IPS DF 19.7 (cell line): ENCODE measurements at places on chromosomes 16 and 17.

GRCh38 chr16:86901483-86901882 is 323.1 kb downstream of the FOXL1 start:
- DNase-seq = no peak

DNA sequence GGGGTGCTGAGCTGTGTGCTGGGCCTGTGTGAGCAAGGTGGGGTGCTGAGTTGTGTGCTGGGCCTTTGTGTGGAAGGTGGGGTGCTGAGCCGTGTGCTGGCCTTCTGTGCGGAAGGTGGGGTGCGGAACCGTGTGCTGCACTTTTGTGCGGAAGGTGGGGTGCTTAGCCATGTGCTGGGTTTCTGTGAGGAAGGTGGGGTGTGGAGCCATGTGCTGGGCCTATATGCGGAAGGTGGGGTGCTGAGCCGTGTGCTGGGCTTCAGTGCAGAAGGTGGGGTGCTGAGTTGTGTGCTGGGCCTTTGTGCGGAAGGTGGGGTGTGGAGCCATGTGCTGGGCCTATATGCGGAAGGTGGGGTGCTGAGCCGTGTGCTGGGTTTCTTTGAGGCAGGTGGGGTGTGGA is 555.4 kb upstream of the EEF2KMT start:
- DNase-seq = no peak

- no peak for DNase-seq
Observed at GRCh38 chr17:50055055-50055425, 870 bp upstream of the ITGA3 start.

- no peak for DNase-seq
Observed at GRCh38 chr17:3222505-3222904, 15.0 kb downstream of the OR1A1 start.

DNA sequence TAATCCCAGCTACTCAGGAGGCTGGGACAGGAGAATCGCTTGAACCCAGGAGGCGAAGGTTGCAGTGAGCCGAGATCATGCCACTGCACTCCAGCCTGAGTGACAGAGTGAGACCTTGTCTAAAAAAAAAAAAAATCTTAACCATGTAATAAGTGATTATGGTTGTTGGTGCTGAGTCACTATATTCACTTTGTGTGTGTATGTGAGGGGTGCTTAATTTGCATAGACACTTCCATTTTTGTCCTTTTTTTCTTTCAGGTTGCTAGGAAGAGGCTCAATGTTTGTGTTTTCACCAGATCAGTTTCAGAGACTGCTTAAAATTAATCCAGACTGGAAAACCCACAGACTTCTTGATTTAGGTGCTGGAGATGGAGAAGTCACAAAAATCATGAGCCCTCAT is 18.2 kb downstream of the METTL9 start:
- DNase-seq = no peak

GRCh38 chr16:73546341-73546845 is 498.5 kb upstream of the ZFHX3 start:
- DNase-seq = no peak

GRCh38 chr17:58262149-58262548 is 18.6 kb downstream of the MPO start:
- no peak for DNase-seq

DNA sequence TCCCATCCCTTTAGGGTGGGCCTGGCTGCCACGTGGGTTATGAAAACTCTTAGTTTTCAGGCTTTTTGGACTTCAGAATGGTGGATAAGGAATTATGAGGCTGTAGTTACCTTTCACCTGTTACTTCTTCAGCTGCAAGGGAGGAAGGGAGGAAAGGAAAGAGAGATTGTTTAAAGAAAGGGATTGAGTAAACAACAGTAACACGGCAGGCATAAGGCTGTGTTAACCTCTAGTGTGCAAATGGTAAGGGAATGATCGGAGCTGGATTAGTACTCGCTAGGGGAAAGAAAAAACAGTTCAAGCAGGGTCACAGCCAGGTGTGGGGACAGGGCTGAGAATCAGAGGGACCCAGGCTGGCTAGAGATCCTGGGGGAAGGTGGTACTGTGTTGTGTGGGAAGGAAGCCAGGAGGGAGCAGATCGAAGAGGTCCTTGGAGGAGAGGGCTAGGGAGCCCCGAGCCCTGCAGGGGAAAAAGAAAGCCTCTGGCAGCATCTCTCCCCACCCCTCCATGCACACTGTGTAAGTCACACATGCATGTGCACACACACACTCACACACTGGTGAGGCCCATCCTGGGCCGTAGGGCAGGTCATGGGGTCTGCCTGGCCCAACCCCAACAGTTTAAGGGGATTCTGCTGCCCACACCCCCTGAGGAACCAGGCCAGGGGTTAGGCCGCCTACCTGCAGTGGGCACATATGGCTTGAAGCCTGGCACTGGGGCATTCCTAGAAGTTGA is 49.7 kb downstream of the SNX20 start:
- no peak for DNase-seq

- no peak for DNase-seq
Observed at GRCh38 chr16:23852794-23853562, 17.2 kb downstream of the PRKCB start.

DNA sequence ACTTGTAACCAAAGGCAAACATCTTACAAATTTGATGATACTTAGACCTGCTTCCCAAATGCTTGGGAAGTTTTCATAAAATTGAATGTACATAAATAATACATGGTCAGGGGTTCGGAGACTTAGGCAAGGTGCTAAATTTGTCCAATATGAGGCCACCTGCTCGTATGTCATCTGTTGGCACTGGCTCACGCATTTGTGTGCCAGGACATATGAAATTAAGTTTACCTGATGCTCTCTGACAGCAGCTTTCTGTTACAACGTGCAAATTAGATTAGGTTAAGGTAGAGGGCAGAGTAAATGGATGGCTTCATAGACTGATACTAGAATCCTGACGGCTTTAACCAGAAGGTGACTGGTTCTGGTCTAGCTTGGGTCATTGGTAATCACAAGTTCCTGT is 970.3 kb upstream of the RBFOX1 start:
- no peak for DNase-seq

- no peak for DNase-seq
Observed at GRCh38 chr17:4948931-4949320, 596 bp upstream of the PFN1 start.

DNA sequence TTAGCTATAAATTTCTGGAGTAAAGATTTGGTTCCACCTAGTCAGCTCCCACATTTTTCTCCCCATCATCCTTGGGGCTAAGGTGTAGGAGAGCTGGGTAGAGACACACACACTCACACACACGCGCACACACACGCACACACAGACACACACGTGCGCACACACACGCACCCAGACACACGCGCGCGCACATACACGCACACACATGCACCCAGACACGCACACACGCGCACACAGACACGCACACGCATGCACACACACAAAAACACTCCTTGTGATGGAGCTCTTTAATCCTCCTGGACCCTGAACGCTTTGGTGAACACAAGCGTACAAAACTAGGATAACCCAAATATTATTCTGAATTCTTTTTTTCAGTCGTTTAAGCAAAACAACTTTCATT is 253.6 kb downstream of the C16orf95 start:
- DNase-seq = no peak

DNA sequence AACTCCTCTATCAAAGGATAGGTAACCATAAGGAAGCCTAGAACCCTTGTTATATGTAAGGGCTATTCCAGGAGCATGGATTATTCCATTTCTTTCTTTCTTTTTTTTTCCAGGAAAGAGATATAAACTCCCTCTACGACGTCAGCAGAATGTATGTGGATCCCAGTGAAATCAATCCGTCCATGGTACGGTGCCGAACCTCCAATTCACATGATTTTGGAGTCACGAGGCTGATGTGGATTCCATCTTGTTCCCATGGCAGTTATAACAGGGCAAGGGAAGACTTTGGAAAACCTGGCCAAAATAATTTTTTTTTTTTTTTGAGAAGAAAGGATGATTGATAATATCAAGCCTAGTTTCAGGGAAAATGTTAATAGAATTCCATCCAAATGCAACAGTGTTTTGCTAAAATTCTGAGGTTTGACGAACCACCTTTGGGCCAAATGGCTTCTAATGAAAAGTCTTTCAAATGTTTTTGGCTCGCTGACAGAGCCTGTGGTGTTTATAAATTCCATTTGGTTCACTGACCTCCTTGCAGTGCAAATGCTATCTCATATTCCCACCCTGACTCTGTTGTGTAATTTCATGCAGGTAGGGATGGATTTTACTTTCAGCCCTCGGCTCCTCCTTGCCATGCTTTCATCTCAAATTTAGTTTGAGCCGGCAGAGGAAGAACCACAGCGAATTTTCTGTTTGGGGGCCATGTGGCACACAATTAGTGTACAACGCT is 90.0 kb downstream of the SDR42E1 start:
- DNase-seq = no peak

GRCh38 chr17:79808763-79809529 is 12.1 kb upstream of the CBX8 start:
- DNase-seq = no peak

DNA sequence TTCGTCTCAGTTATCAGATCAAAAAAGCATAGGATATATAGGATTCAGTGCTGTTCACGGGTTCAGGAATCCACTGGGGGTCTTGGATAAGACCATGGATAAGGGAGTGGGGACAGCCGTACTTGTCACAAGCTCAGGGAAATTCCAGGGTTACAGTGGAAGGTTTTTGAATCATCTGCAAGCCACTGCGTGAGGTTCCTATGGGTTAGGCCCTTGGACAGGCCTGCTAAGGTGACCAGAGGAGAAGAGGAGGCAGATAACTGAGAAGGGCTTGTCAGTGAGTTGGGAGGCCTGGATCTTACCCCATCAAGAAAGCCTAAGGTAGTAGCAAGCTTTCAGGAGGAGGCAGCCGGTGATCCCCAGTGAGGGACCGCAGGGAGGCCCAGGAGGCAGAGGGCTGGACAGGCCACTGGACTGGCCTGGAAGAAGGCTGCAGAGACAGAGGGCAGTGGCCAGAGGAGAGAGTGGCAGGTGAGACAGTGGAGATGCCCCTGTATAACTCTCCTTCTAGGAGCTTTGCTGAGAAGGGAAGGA is 27.3 kb downstream of the NGFR start:
- no peak for DNase-seq

GRCh38 chr17:74749279-74750038 is 1.0 kb downstream of the NHERF1 start:
- DNase-seq = no peak

- no peak for DNase-seq
Observed at GRCh38 chr17:63447471-63448009, 1.4 kb upstream of the CYB561 start.

DNA sequence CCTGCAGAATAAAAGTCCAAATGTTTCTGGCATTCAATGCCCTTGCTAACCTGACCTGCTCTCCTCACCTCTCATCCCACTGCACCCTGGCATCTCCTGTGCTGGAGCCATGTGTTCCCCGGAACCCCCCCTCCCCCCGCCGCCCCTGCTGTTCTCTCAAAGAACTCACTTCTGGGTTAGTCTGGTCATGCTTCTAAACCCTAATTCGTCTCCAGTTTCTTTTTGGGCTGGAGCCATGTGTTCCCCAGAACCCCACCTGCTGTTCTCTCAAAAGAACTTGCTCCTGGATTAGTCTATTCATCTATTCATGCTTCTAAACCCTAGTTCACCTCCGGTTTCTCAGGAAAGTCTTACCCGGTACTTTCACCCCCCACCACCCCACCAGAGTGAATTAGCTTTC is 808 bp upstream of the ALOX15 start:
- DNase-seq = no peak

DNA sequence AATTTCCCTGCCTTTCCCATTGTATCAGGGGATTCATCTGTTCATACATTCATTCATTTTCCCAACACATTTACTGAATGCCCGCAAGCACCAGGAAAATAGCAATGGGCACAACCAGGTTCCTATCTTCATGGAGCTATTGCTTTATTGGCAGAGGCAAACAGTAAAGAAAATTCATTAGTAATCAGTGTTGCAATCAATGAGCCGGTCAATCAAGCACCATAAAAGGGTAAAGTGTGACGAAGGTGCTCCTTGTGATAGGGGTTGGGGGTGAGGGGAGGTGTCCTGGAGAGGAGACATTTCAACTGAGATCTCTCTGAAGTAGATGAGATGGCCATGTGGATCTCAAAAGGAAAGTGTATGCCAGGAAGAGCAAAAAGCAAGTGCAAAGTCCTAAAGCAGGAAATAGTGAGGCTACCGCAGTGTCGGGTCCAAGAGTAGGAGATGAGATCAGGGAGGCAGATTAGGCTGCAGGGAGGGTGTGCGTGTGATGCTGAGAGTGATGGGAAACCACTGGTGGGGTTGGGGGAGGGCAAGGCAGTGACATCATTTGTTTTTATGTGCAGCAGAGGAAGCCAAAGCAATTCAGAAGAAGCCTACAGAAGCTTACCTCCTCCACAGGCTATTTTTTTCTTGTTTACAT is 28.4 kb downstream of the CDH13 start:
- no peak for DNase-seq

GRCh38 chr16:53083119-53083518 is 28.3 kb downstream of the CHD9 start:
- no peak for DNase-seq

DNA sequence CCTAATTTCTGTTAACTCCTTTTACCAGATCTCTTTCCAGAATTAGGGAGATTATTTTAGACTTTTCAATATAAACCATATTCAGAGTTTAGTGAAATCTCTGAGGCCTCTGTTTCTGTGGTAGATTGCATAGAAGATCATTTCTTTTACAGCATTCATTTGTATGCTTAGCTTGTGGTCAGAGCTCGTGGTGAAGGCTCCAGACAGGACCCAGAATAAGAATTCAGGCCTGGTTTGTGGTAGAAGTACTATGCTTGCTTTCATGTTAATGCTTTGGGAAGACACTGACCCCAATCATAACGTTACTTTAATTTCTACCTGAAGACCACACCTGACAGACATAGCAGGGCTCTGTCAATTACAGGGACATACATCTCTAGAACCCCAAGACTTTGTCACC is 258.1 kb downstream of the FTO start:
- DNase-seq = no peak

GRCh38 chr16:89522287-89522686 is 14.1 kb downstream of the SPG7 start:
- DNase-seq = no peak

- DNase-seq = no peak
Observed at GRCh38 chr16:17431968-17432625, 38.7 kb downstream of the XYLT1 start.

DNA sequence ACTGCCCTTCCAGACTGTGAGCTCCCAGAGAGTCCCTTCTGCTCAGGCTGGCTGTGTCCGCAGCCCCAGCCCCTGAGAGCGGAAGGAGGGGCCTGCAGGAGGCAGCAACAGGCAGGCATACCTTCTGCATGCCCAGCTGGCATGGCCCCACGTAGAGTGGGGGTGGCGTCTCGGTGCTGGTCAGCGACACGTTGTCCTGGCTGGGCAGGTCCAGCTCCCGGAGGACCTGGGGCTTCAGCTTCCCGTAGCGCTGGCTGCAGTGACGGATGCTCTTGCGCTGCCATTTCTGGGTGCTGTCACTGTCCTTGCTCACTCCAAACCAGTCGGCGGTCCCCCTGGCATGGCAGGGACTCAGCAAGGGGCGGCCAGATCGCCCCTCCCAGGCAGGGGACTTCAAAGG is 9.0 kb downstream of the RHBDF1 start:
- no peak for DNase-seq

DNA sequence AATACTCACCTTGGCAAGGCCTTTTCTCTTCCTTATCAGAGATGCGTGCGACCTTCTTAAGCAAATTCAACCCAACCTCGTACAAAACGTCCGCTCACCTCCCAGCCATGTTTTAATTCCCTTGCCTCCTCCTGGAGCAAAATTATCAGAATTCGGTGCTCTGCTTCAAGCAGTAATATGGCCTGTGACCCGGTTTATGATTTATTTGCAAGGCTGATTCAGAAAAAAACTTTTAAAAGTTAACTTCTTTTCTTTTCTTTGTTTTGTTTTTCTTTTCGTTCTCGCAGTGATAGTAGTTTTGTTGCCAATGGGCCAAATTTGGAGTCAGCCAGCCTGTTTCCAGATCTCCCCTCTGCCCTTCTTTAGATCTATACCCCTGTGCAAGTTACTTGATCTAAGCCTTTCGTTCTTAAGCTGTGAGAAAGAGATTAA is at the start of gene PHLPP2:
PHLPP2 (minus strand) TSS at position 382 of the 432 bp plus-strand sequence. CDS start 9,906 bp downstream, outside the sequence.
- DNase-seq = no peak
